ENCODE measurements at places on chromosomes 5 and 9.
A peak's percentile ranks its signal among the peaks of the same experiment; 100 is the strongest.

- DNase-seq = no peak
Measured at GRCh38 chr5:113703266-113703665, 189.8 kb downstream of the YTHDC2 start.

DNA sequence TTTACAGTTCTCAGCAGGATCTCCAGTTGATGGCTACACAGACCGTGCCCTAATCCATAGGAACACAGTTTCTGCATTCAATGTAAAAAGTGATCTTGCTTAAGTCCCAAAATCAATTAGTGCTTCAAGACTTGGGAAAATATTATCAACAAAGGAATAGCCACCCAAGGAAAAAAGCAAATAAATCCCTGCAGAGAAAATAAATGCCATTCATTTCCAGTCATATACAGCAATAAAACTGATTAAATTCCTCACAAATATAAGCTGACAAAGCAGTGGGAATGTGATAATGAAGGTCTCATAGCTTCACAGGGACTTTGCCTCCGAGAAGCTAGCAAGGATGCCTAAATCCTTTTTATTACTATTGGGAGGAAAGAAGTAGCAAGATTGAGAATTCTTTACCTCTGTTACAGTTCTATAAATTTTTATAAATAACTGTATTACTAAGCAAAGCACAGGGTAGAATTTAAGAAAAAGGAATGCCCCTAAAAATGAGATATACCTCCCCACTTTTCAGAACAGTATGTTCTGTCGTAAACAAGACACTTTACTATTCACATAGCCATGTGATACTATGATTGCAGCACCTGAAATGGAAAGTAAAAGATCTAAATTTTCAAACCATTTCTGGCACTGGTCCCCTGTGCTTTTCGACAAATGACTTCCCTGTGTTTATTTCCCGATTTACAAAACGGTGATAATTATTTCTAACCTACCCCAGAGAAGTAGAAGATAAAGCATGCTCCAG is 59.8 kb downstream of the ARSB start:
- no peak for DNase-seq

DNA sequence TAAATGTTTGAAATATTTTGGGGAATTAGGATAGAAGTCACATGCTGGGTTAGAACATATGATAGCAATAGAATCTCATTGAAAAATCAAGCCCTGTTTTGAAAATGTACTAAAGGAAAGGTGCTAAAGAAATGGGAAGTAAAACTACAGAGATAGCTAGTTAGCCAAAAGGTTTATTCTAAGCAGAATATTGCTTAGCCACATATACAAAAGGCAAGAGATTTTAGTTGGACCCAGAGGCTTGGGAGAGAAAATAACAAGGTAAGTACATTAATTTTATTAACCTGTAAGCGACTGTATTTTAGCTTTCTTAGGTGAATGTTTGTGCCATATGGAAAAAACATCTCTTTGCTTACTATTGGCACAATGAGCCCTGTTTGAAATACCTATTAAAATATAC is 108.3 kb downstream of the RPS23 start:
- no peak for DNase-seq

DNA sequence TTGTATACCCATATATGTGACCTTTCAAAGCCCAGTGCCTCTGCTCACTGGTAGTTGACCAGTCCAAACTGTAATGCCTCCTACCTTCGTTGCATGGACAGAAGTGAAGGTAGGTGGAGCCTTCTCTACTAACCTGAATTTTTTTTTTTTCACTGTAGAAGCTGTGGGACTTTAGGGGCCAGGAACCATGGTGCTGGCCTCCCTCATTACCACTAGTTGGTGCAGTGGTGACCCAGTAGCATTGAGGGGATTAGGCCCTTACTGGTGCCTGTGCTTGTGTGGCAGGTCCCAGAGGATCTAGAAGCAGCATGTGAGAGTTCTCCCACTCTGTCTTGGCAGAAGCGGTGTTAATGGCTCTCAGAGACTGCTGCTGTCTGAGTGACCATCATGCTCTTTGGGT is 2.3 kb downstream of the RALGPS1 start:
- DNase-seq = no peak

GRCh38 chr9:8206720-8207119 is 407.1 kb upstream of the DMAC1 start:
- DNase-seq = no peak

DNA sequence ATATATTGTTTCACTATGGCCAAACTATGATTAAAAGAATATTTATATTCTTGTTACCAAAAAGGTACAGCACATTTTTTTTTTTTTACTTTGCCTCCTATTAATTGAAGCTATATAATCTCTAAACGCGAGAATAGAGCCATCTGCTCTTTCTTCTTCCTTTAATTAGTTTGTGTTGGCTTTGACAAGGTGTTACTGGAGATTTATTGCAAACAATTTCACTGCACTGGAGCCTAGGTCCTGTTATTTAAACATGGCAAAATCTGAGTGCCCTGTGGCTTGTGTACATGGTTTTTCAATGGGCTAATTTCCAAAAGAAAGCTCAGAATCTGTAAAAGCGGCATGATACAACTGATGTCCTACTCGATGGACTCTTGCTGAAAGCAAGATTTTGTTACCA is 40.8 kb upstream of the GABRG2 start:
- DNase-seq = no peak

DNA sequence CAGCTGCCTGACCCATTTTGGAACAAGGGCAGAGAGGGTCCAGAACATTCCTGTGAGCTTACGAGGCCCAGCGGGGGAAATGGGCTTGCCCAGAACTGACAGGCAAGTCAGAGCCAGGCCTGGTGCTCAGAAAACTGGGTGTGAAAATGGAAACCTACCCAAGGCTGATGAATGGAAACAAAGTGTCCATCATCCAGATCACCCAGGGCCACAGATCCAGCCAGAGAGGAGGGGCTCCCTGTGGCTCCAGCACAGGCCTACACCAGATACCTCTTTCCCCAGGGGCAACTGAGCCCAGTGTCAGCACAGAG is 3.1 kb downstream of the CLTB start:
- DNase-seq = no peak

DNA sequence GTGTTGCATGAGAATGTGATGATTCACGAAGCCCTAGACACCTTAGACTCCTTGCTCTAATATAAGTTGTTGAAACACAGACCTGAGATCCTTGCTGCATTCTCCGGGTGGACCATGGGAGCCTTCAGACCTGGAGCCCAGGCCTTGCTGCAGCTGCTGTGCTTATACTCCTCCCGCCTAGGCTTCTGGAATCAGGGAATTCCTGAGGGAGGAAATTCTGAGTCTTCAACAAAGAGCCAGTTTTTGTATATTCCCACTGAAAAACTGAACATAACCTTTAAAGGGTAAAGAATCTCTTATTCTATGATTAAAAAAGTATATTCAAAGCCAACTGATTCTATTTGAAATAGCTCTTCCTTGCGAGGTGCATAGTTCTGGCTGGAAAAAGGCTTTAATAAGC is 245.1 kb upstream of the ELAVL2 start:
- DNase-seq = no peak

GRCh38 chr5:13739479-13739878 is 205.0 kb downstream of the DNAH5 start:
- DNase-seq = no peak

DNA sequence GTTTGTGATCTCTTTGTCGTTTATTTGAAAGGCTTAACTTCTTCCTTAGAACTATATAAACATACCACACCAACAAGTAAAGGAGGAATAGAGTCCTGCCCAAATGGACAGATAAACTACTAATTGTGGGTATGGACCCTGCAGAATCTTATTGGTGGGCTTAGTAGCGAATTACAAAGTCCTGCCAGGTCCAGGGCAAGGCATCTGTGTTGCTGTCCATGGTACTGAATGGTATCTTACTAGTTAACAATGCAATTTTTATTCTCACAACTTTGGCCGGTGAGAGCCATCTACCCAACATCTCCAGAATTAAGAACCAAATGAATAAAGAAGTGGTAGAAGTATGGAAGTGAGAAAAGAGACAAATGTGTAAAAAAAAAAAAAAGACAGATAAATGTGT is 1782.4 kb upstream of the WWC1 start:
- DNase-seq = peak; percentile 35

DNA sequence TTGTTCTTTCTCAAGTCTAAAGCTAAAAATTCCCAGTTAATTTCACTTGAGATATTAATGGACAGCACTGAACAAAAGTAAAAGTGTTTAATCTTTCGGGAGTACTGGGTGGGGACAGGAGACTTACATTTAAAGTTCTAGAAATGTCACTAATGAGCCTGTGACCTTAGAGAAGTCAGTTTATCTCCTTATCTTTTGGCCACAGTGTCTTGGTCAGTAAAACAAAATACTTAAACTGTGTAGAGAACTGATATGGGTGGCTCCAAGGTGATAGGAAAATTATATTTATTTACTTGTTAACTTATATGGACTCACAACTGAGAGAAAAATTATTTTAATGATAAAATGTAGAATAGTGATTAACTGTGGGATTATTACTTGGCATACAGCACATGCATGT is 8.9 kb downstream of the IPO11 start:
- no peak for DNase-seq

DNA sequence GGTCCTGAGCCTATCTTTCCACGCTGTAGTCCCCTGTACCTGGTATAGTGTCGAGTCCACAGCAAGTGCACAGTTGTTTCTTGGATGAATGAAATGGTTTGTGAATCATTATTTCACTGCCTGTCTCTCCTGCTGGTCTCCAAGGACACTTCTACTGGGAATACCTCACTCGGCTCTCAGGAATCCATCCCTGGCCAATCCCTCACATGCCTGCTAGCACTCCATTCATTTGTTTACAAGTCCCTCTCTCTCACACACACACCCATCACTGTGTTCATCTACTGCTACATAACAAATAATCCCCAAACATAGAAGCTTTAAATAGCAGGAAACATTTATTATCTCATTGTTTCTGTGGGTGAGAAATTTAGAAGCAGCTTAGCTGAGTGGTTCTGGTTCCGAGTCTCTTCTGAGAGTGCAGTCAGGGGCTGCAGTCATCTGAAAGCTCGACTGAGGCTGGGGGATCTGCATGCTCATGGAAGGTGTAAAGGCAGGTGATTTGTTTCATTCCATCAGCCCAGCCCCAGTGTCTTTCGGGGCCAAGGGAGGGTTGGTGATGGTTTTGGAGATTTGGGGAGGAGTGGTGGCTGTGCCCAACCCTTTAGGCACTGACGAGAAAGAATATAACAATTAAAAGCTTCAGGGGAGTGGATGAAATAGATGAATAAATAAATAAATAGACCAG is 132.7 kb upstream of the IER5L start:
- DNase-seq = no peak

DNA sequence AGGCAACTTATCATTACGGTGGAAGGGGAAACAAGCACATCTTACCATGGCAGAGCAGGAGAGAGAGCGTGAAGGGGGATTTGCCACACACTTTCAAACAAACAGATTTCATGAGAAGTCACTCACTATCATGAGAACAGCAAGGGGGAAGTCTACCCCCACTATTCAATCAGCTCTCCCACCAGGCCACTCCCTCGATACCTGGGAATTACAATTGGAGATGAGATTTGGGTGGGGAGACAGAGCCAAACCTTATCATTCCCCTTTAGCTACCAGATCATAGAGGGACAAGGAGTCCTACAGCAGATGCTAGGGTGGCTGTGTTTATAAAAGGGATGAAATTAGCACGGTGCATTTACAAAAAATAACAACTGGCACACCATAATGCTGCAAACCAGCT is 2149.4 kb upstream of the ACO1 start:
- DNase-seq = no peak

DNA sequence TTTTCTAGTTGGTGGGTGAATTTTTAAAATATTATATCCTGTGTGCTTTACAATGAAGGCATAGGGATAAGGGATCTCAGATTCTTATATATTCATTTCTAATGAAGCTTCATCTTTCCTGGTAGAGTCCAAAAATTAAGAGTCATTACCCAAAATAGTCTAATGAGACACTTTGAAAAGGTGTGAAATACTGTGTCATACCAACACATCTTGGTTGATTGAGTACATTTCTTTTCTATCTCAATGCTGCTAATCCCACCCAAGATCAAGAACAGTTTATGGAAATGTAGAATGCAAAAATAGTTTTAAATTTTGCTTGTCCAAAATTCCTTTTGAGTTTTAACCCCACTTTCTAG is 7.4 kb downstream of the EBF1 start:
- no peak for DNase-seq

DNA sequence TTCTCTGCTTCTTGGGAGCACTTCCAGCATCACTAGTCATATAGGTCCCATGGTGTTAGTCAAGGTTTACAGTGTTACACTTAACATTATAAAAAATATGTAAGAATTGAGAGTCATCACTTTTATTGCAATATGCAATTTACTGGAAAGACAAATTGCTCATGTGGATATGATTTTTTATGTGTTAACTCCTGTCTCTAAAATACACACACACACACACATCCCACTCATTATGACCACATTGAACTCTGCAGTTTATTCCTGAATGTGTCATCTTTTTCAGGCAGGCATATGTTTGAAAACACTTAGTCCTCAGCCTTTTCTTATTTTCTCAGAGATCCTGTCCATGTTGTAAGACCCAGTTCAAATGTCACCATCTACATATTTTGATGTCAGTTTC is 148.5 kb upstream of the MRPS30 start:
- no peak for DNase-seq

- DNase-seq = no peak
Measured at GRCh38 chr5:92435781-92436180, 1052.7 kb upstream of the ARRDC3 start.

Measured in right renal cortex interstitium (tissue), 3 donors.